ENCODE measurements at places on chromosomes 3 and 15. TPM values are rescaled to one million over a fixed set of nuclear protein-coding genes. Genes with fewer than 3 reads are reported as not detected.

Gene ACAA1
- polyA plus RNA-seq = 59.6 TPM

GRCh38 chr15:63487076-63487757 is 17.2 kb upstream of the USP3 start:
- DNase-seq = peak; percentile 89

Gene GATM
- 545 TPM for polyA plus RNA-seq

DNA sequence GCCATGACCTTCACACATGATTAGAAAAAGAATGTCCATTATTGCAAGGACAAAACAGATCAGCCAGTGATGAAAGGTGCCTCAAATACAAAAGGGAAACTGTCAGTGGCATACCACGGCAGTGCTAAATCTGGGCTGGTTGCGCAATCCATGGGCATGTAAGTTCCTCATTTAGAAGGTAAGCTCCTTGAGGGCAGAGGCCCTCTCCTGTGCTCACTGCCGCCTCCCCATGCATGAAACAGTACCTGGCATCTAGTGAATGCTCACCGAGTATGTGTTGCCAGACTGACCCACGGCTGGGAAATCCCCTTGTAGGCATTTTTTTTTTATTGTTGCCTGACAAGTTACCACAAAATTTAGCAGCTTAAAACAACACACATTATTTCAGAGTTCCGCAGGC is 312.1 kb upstream of the CHRM5 start:
- DNase-seq = no peak

- no peak for DNase-seq
These were observed 1121.8 kb downstream of the TBL1XR1 start for GRCh38 chr3:176075491-176075890.

GRCh38 chr3:40229963-40230362 is 79.5 kb upstream of the EIF1B start:
- DNase-seq = peak; percentile 32

Data from small intestine (tissue), 16 donors.